Neural crest cell (in vitro differentiated cells): ENCODE measurements at places on chromosomes 6 and 20.

DNA sequence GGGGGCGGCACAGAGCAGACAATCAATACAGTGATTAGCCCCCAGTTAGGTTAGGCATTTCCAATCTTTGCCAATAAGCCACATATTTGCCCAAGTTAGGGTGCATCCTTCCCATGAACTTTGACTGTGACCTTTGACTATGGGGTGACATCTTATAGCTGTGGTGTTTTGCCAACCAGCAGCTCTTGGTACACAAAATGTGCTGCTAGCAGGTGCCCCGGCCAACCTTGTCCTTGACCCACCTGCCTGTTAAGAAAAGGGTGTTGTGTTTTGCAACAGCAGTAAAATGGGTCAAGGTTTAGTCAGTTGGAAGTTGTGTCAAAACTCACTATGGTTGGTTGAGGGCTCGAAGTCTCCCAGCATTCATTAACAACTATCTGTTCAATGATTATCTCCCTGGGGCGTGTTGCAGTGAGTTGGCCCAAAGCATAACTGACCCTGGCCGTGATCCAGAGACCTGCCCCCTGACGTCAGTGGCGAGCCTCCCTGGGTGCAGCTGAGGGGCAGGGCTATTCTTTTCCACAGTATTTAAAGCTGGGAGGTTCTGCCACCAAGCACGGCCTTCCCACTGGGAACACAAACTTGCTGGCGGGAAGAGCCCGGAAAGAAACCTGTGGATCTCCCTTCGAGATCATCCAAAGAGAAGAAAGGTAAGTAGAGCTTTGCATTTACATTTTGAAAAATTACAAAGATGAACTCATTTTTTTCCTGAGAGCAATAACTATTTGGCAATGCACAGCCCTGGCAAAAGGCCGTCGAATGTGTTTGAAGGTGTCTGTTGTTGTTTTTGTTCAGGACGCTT is at the start of gene PCK1:
PCK1 (plus strand) TSS at position 557 of the 802 bp plus-strand sequence. CDS start 302 bp downstream, outside the sequence.
- no peak for DNase-seq

GRCh38 chr20:62122654-62123449 is 577 bp downstream of the LSM14B start:
- DNase-seq, result no peak

- no peak for DNase-seq
Observed at GRCh38 chr6:26414281-26414680, 12.2 kb downstream of the BTN3A1 start.

GRCh38 chr20:13322621-13323020 is 101.5 kb downstream of the ISM1 start:
- DNase-seq, result no peak

DNA sequence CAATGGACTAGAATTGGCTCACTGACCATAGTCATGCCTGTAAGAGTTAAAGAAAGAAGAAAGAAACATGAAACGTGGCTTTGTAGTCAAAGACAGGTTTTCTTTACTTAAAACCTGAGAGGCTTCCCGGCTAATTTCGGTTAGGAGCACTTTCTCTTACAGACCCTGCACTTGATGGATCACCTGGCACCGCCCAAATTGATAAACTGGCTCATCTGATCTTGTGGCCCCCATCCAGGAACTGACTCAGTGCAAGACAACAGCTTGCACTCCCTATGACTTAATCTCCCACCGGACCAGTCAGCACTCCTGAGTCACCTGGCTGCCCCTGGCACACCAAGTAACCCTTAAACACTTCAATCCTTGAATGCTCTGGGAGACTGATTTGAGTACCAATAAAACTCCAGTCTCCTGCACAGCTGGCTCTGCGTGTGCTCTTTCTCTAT is 12.3 kb downstream of the TMEM14B start:
- no peak for DNase-seq

DNA sequence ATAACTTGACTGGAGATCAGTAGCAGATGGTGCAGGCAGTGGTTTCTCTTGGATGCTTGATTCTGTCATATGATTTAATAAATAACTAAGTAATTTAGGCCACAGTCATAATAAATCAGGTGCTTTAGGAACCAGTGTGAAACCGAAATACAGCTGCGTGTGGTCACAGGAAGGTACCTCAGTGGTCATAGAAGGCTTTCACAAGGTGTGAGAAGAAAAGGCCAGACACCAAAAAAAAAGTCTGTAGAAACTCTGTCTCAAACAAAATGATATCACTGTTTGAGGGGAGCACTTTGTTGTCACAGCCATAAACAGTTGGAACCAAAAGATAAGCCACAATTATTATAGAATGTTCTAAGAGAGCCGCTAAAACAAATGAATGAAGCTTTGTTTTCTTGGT is 56.5 kb downstream of the ARMC2 start:
- DNase-seq, result no peak

- DNase-seq, result no peak
Observed at GRCh38 chr20:34951652-34952051, 4.0 kb downstream of the GSS start.

DNA sequence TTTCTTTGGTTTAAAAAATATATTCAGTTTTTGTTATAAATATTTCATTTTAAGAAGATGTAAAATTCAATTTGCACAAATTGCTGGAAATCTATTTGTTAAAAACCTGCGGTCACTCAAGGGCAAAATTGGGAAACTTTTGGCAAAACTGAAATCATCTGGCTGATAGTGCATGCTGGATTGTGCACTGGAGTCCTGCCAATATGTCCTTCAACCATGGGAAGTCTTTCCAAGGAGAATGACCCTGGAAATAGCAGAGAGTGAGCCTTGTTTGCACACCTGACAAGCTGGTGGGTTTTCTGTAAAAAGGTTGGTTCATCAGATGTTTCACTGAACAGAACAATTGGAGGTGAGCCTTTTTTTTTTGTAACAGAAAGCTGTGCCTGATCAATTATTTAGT is 413.5 kb downstream of the BTBD3 start:
- no peak for DNase-seq

DNA sequence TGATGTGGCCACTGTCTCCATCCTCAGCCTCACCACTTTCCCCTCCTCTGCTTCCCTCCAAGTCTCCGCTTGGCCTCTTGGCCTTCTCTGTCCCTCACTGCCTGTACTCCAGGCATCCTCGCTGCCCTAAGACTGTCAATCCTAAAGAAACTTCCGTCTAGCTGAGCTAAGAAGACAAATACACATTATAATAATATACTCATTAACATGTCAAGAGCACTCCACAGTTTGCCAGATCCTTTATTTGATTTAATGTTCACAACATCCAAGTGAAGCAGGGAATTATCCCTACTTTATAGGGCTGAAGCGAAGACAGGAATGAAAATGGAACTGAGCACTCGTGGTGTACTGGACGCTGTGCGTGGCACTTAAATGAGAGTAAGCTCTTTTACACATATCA is 72.4 kb upstream of the SLC22A23 start:
- DNase-seq, result no peak

DNA sequence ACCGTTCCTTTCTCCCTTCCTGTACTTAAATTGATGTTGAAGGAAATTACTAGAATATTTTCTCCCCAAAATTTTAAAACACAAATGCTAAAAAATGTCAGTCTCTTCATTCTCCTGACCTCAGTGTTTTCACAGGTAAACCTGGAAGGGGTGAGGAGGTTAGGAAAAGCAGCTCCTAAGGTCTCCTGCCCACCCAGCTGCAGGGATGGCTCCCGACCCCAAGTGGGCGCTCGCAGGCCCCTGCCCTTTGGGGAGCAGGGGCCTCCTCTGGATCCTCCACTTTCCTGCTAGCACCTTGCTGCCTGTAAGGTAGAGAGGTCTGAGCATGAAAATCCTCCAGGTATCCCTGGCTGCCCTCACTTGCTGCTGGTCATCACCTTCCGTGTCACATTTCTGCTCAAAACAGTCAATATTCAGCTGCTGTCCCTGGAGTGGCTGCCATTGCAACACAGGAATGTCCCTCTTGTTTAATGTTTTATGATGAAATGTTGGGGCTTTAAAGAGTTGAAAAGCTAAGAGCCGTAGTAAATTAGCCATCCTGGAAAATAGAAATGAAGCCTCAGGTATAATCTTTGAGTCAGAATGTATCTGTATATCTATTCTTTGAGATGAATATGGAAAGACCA is 10.9 kb upstream of the HSP90AB1 start:
- no peak for DNase-seq

DNA sequence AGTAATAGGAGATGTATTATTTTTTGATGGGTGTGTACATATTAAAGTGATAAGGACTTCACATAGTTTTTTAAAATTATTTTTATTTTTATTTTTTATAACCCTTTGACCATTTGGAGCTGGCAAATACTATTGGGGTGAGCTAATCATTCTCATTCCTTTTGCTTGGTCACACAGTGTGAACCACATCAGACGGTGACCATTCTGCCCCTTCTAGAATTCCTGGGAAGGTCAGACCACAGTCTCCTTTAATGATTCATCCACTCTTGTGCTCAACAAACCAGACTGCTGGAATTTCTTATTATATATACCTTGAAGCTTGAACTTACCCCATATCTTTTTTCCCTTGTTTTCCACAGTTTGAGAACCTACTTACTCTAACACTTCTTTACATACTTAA is 23.9 kb upstream of the PRL start:
- DNase-seq, result no peak

DNA sequence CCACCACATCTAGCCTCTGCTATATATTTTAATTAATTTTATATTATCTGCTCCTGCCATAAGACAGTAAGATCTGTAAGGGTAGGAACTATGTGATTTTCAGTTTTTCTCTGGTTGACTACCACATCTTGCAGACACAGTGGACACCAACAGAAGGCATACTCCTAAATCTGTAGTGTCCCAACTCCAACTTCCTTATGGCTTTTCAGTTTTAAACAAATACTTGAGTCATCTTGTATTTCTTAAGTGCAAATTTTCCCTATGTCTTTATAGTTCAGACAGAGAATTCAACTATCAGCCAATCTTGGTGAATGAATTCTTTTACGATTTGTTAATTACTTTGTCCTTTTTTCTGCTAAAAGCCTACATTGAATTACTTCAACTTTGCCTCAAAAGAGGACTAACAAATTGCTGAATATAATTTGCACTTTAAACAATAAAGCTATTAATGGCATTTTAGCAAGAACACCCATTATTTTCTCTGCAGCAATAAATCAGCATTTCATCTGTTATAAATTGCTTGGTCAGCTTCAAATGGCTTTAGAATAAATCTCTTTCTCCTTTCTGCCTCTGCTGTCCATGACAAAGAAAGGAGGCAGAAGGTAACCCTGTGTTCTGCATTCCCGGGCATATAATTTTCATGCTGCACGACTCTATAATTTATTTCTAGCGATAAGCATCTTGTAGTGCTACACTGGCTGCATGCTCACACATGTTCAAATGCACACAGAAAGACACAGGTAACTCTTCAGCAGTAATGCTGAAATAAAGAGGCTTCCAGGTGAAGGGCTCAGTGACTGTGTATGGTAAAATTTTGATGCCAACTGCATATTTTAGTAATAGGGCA is 144.8 kb downstream of the BACH2 start:
- DNase-seq, result no peak

- DNase-seq, result no peak
Observed at GRCh38 chr6:129267028-129267427, 384.1 kb downstream of the LAMA2 start.

GRCh38 chr6:37615564-37616340 is 81.9 kb downstream of the MDGA1 start:
- no peak for DNase-seq

GRCh38 chr6:101486124-101486523 is 92.6 kb downstream of the GRIK2 start:
- no peak for DNase-seq

- no peak for DNase-seq
Observed at GRCh38 chr6:11495565-11496145, 41.9 kb upstream of the TMEM170B start.

- DNase-seq, result no peak
Observed at GRCh38 chr6:122361314-122361979, 38.0 kb upstream of the HSF2 start.
